Aorta (tissue), 5 donors: ENCODE measurements at places on chromosomes 16 and 17.

DNA sequence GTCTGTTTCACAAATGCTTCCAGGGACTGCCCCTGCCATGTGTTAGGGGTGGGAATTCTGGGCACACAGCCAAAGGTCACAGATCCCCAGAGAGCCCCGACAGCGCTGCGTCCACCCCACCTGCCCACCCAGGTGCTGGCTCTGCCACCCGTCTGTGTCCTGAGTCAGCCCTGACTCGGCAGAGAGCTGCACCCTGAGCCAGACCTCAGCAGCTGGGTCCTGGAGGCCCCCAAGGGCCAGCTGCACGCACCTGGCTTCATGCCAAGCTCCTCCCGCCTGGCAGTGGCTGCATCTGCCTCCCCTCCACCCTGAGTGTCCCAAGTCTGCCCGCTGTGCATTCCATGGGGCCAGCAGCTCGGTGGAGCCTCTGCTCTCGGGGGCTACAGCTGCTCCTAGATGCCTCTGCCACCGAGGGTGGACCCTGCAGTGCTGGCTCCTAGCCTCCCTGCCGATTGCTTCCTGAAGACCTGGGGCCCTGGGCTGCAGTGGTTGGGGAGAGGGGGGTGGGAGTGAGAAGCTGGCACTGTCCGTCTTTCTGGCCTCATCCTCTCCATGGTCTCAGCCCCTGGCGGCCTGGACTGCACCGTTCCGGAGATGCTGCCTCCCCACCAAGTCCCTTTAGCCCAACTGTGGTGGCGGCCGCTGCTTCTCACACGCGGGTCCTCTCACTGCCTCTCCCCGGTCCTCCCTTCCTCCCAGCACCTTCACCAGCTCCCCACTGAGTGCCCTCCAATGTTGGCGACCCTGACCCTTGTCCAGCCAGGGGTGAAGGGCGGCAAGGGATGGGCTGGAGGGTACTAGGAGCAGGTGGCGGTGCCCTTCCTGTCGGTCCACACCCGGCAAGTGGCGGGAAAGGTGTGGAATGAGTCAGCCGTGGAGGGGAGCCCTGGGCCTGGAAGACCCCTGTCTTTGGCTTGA, 3.0 kb downstream of the SECTM1 start:
- no peaks in the 10 kb centered on the region for H3K36me3 ChIP-seq
- no peaks in the 10 kb centered on the region for H3K27me3 ChIP-seq
- no peaks in the 10 kb centered on the region for H3K4me1 ChIP-seq
- peak; percentile 47 for DNase-seq
- no peak overlapping the region for H3K27ac ChIP-seq
- no peak overlapping the region for H3K4me3 ChIP-seq

DNA sequence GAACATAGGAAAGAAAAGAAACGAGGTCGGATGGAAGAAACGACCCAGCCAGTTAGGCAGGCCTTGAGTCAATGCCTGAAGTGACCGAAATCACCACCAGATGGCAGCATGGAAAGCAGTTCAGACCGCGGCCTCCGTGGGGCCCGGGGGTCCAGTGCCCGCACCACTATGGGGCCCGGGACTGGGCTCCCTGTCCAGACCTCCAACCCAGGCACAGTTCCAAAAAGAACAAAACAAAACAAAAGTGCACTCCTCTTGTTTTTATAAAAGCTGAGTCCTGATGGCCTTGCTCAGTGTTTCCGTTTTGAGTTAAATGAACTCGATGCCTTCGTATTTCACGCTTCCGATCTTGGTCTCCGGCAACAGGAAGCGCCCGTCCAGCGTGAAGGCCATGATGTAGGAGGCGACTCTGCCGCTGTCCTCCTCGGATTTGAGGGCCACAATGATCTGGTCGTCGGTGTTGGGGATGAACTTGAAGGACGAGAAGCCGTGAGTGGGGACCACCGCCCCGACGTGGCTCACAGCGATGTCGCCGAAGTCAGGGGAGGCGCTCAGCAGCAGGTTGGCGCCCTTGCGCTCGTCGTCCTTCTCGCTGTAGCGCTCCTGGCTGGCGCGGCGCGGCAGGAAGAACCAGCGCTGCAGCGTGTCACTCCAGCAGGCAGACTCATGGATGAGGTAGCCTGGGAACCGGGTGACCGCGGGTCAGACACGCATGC, 13.7 kb upstream of the LGALS3BP start:
- no peak overlapping the region for H3K27ac ChIP-seq
- H3K36me3 ChIP-seq: peaks cover 2% of the 10 kb centered on the region
- no peak overlapping the region for H3K4me3 ChIP-seq

DNA sequence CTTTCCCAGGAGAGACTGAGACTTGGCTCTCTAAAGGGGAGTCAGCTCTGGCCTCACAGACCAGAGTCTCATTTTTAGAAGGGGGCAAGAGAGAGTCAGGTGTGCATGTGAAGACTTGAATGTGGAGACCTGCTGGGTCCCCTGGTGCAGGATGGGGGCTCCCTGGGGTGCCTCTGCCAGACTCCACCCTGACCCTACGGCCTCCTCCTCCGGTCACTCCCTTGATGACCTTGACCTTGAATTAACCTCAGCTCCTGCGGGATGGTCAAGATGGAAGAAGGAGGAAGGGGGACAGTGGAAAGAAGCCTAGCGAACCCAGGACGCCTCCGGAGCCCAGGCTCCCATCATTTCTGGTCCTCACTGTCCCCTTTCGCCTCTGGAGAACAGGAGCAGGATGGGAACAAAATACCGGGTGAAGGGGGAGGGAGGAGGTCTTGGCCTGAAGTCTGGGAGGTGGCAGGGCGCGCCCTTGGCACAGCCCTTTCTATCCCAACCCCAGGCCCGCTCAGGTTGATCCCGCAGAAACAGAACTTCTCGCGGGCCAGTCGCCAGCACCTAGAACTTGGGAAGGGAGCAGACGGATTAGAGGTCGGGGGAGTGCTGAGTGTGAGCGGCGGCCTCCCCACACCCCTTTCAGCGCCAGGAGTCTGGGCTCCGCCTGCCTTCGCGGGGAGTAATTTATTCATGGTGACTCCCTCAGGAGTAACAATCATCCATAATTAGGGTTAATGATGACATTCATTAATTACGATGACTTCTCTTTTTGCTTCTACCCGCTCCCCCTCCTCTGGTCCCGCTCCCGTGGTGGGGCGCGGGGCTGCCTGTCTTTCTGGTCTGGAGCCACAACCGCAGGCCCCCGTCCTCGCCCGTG, 1.6 kb downstream of the STAC2 start:
- H3K4me3 ChIP-seq: no peak overlapping the region
- H3K4me1 ChIP-seq: peaks cover 2% of the 10 kb centered on the region
- DNase-seq: no peak
- no peak overlapping the region for H3K27ac ChIP-seq
- no peaks in the 10 kb centered on the region for H3K27me3 ChIP-seq
- no peaks in the 10 kb centered on the region for H3K36me3 ChIP-seq

DNA sequence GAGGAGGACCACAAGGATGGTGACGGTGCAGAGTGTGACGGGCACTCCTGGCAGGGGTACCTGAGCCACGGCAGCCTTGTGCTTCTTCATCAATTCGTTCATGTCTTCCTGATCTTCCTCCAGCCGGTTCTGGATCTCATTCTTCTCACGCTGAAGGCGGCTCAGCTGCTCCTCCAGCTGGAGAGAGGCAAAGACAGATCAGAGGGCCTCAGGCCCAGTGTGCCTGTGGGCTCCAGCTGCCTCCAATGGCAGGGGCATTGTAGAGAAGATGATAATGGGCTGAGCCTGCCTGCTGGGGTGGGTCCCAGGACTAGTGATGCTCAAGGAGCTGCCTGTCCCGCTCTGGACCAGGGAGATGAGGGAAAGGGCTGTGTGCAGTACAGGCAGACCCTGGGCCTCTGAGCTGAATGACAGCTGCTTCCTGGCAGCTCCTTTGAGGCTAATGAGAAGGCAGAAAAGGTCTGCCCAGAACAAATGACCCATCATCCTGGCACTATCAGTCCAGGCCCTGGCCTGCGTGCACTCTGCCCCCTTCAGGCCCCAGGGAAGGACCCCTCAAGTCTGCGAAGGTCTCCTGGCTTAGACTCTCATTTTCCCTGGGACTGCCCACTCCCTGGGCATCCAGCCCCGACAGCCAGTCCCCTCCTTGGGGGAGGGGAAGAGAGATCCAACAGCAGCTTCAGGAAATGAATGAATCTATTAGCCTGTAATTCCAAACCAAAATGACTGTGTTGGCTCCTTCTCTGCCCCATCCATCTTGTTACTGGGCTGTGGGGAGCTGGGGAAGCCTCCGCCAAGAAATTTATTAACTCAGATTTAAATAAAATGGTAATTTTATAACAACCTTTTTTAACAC, 48.0 kb downstream of the PIPOX start:
- H3K36me3 ChIP-seq: peaks cover 4% of the 10 kb centered on the region
- no peak for DNase-seq
- H3K27ac ChIP-seq: no peak overlapping the region
- no peaks in the 10 kb centered on the region for H3K4me1 ChIP-seq
- H3K27me3 ChIP-seq: no peaks in the 10 kb centered on the region

- DNase-seq: no peak
- H3K27ac ChIP-seq: no peak overlapping the region
- no peaks in the 10 kb centered on the region for H3K4me1 ChIP-seq
- H3K27me3 ChIP-seq: no peaks in the 10 kb centered on the region
Measured at GRCh38 chr17:34974794-34975785, 5.2 kb upstream of the LIG3 start.

- no peak for DNase-seq
- H3K27me3 ChIP-seq: no peaks in the 10 kb centered on the region
- H3K4me1 ChIP-seq: peaks cover 5% of the 10 kb centered on the region
- H3K4me3 ChIP-seq: no peak overlapping the region
- no peaks in the 10 kb centered on the region for H3K36me3 ChIP-seq
Measured at GRCh38 chr17:49779739-49780231, 8.7 kb upstream of the KAT7 start.
